ENCODE measurements at places on chromosomes 13 and 19. TPM values are rescaled to one million over a fixed set of nuclear protein-coding genes. Genes with fewer than 3 reads are reported as not detected.

GRCh38 chr13:103762523-103762922 lies 696.3 kb upstream of the SLC10A2 start:
- no peak for DNase-seq

GRCh38 chr13:97043302-97043701 lies 49.0 kb upstream of the OXGR1 start:
- DNase-seq: no peak

DNA sequence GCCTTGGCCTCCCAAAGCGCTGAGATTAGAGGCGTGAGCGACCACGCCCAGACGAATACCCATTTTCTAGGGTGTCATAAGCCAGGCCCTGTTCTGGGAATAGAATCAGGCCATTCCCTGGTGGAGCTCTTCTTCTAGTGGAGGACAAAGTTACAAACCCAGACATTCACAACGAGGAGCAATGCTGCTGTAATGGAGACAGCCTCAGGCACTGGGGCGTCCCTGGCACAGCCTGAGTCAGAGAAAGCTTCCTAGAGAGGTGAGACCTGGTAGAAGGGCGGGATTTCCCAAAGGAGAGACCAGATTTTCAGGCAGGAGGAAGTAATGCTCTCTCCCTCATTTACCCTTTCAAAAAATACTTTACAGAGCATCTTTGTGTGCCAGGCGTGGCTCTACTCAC lies 12.7 kb downstream of the PRKCG start:
- DNase-seq: no peak

GRCh38 chr13:99528547-99528946 lies 27.3 kb downstream of the TM9SF2 start:
- no peak for DNase-seq

GRCh38 chr13:92384410-92384809 lies 842.2 kb upstream of the GPC6 start:
- DNase-seq: no peak

DNA sequence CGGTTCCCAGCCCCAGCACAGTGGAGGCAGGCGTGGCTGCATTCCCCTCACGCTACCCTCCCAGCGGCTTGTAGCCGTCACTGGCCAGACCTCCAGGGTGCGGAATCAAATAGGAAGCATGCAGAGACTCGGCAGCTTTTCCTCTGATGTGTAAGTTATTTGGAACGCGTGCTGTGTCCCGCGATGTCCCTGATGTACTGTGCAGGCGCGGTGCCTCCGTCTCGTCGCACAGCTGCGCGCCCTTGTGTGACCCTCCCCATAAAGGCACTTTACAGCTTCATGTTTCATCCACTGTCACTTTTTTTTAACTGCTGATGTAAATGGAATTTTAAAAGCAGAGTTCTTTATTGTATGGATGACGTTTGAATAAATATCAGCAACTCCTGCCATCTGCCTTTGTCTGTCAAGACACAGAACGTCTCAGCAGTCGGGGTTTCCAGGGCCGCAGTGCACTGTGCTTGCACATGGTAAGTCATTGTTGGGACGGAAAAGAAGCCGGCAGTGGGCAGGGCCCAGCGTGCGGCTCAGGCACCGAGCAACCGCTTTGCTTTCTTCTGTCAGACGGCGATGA lies 7.3 kb upstream of the F7 start:
- no peak for DNase-seq

- DNase-seq: no peak
Observed at GRCh38 chr13:87274209-87274819, 396.9 kb upstream of the SLITRK5 start.

DNA sequence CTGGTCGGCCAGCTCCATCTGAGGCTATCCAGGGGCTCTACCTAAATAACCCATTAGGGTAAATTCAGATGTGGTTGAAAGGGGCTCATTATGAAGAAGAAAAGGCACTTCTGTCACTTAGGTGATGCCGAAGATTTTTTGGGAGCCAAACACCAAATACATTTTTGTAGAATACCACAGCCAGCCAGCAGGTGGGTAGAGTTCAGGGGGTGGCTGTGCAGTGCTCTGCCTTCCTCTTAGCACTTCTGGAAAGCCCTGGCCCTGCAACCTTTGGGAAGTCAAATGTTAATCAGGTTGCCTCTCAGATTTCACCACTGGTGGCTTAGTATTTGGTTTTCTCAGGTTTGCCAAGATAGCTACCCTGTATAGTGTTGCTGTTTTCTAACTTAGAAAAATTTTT lies 18.5 kb upstream of the GPR18 start:
- DNase-seq: no peak

SIPA1L3 gene
- 18.2 TPM for total RNA-seq

CLDN10 gene
- total RNA-seq: 2.0 TPM

FCGBP gene
- total RNA-seq: 96.6 TPM

Data from ovary (tissue), 10 donors.